ENCODE measurements at places on chromosomes 2 and 18.

- DNase-seq: no peak
Observed at GRCh38 chr2:46737577-46737976, 178.0 kb downstream of the MCFD2 start.

- no peak for DNase-seq
Observed at GRCh38 chr2:80519121-80519643, 214.6 kb upstream of the LRRTM1 start.

- no peak for DNase-seq
Observed at GRCh38 chr18:28504066-28504465, 327.1 kb upstream of the CDH2 start.

DNA sequence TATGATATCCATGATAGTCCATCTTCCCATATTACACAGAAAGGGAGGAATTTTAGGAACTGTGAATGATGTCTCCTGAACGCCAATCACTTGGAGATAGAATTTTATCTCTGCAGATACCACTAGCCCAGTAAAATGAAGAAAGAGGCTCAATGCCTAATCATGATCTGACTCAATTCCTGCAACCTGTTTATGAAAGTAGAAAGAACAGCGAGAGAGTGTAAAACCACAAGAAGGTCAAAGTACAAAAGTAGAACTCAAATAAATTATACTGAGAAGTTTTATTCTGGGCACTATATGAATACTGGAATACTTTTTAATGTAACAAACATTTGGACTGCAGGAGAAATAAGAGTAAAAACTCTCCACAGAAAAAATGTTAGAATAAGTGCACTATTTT lies 892.1 kb upstream of the DDX18 start:
- no peak for DNase-seq

GRCh38 chr2:138496096-138496651 lies 5.4 kb upstream of the SPOPL start:
- DNase-seq: no peak

DNA sequence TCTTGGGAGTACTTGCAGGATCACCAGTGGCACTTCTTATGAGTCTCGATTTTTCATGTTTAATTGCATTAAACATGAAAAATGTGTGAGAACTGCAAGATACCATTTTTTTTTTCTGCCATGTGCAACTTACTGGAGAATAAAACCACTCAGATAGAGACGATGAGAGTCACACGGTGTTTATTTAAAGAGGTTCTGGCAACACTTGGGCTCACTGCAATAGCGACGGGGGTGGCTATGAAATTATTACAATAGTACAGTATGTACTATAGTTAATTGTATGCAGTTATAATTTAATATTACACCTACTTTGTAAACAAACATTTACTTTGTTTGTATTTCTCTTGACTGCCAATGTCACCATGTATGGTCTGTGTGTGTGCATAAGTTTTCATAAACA lies 479.8 kb downstream of the NUP35 start:
- DNase-seq: no peak

GRCh38 chr2:236168110-236169080 lies at the start of gene GBX2:
GBX2 (minus strand) TSS chr2:236168386; CDS start chr2:236167971, 415 bp downstream.
- no peak for DNase-seq

DNA sequence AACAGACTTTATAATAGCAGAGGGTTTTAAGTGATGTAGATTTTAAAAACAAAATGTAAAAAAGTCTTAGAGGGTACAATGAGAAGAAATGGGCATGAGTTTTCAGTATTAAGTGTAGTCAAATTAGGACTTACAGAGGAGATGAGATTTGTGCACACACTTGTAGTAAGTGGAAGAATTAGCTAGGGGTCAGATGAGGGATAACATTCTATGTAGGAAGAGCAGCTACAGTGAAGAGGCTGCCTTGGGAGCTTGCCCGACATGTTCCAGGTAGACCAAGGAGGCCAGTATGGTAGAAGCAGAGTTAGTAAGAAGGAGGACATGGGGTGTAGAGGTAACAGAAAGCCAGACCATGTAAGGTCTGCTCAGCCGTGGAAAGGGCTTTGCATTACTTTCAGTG lies 189.2 kb upstream of the DSEL start:
- no peak for DNase-seq
